ENCODE measurements at places on chromosomes 1 and 21.

GRCh38 chr21:32520875-32521735 is 64.2 kb downstream of the TCP10L start:
- DNase-seq, result no peak

GRCh38 chr1:67393240-67393639 is 37.0 kb downstream of the SERBP1 start:
- no peak for DNase-seq

- DNase-seq, result no peak
These were observed 97.0 kb upstream of the GRIK3 start for GRCh38 chr1:37131281-37131680.

DNA sequence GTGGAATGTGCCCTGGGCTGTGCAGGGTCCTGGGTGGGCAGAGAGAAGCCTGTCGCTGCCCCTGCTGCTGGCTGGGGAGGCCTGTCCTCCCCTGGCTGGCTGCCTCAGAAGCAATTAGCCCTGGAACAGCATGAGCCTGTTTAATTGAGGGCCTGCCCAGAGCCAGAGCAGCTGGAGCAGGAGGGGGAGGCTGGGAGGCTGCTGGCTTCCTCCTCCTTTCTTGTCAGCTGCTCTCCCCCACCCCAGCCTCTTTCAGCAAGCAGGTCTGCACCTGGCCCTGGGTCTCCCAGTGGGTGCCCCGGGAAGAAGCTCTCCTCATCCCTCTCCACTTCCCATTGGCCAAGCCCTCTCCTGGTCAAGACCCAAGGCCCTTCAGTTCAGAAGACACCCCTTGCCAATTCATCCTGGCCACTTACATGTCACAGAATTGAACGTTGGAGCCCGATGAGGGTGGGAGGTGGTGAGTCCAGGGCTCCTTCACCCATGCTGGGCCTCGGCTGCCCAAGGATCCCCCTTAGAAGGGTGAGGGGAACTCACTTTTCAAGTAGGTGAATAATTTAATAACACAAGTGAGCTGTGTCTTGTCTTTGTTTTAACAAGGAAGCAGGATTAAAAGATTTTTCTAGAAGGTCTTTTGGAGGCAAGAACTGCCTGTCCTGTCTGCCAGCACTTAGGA is 13.2 kb downstream of the AMPD2 start:
- DNase-seq, result no peak

- DNase-seq, result no peak
These were observed 133.3 kb downstream of the KCNK2 start for GRCh38 chr1:215215846-215216245.

- DNase-seq, result no peak
These were observed 4.3 kb downstream of the ZNF326 start for GRCh38 chr1:89999208-89999607.

DNA sequence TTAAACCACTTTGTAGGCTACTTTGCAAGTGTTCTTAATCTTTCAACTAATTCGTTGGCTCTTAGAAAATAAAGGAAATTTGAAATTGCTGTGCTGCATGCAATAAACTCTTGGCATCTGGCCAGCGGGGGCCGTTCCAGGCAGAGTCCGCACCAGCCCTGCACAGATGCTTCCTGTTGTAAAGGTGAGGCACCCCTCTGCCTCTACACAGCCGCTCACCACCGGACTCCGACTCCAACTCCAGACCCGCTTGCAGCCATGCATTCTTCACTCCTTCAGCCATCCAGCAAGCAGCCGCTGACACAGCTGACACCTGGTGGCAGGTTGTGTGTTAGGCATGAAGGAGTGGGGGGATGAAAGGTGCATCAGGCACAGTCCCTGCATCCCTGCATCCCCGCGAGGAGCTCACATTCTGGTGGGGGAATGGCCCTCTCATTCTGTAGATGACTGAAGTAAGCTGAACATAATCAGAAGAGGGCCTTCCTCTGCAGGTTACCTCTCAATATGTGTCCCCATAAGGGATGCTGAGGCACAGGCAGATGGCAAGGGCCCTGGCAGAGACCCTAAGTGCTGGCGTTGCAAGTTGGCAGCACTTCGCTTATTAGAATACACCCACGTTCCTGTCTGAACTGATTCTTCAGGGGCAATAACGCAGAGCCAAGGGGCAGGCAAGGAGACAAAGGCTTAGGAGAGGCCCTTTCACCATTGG is 56.8 kb downstream of the GLIS1 start:
- DNase-seq, result peak; percentile 8

GRCh38 chr1:17218939-17219338 is 14.0 kb downstream of the PADI1 start:
- no peak for DNase-seq

DNA sequence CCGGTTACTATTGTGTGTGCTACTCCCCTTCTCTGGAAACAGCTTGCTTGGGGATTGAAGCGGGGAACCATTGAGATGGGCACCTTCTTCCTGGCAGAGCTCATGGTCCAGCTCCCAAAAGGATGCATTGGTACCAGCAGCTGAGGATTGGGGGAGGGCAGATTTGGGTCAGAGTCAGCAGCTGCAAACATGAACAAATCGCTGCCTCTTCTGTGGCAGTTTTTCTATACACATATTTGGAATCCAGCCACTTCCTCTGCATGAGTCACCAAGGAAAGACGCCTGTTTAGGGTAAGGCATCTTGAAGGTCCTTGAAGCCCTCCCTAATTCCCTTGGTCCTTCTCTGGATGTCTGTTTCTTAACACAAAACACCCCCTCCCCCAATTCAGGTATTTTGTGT is 104.7 kb downstream of the DAB1 start:
- no peak for DNase-seq

- no peak for DNase-seq
These were observed 445.7 kb downstream of the AMY1C start for GRCh38 chr1:104195395-104195794.

GRCh38 chr21:31629972-31630711 is 29.4 kb upstream of the SOD1 start:
- no peak for DNase-seq

GRCh38 chr21:17607684-17608083 is 5.0 kb downstream of the BTG3 start:
- DNase-seq, result no peak

GRCh38 chr1:41285818-41286217 is 43.7 kb upstream of the SCMH1 start:
- DNase-seq, result no peak

DNA sequence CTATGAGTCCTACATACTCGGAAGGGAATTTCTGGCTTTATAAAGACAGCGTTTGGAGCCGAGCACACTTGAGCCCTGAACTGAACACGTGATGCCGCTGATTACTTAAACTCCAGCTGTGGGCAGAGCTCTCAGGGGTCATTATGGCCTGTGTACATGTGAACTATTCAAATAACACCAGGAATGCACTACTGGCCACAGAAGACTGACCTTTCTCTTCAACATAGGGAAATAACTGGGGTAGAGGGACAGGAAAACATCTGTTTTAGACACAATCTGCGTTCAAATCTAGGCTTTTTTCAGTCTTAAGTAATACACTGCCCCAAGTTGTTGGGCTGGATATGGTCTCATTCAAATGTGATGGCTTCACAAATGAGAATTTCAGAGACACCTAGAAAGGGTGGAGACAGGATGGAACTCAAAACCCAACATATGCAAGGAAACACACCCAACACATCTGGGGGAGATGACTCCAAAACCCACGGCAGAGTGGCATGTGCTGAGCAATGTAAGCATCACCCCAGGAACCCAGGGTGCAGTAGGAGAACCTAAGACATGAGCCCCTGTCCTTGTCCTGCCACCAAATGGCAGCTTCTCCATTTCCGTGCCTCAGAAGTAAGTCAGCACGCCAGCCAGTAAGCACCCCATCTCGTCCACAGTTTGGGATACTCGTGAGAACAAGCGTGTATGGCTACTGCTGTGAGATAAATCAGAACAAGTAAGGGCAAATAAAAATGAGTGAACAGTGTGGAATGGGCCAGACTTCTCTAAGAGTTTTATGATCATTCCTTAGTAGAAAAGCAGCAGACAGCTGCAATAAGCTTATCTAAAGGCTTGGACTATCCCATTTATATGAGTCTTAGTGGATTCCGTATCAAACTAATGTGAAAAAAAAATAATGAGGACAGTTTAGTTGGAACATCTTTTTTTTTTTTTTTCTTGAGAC is 24.9 kb downstream of the NID1 start:
- no peak for DNase-seq

GRCh38 chr1:20185834-20186782 is at the start of the genes PLA2G2C and UBXN10:
Gene PLA2G2C, minus strand, starts transcription at chr1:20186518. Its CDS starts 9,155 bp downstream, at chr1:20177363.
Gene UBXN10, plus strand, starts transcription at chr1:20186096. Its CDS starts 4,466 bp downstream, at chr1:20190562.
- no peak for DNase-seq

DNA sequence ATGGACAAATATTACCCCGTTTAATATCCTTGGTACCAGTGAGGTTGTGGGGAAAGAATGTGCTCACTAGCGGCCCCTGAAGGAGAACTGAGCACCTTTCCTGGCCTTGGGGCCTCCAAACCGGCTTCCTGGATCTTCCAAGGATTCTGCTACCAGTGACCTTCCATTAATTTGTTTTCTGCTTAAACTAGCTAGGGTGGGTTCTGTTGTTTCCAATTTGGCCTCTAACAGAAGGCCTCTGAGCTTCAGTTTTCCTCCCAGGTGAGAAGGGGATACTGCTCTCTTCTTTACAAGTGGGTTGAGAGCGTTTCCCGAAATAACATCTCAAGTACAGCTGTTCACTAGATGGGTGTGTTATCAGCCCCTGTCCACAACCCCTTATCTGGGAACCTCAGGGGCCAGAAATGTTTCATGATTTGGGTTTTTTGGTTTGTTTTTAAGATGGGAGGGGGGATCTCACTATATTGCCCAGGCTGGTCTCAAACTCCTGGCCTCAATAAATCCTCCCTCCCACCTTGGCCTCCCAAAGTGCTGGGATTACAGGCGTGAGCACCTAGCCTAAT is 16.9 kb upstream of the IFNGR2 start:
- no peak for DNase-seq

DNA sequence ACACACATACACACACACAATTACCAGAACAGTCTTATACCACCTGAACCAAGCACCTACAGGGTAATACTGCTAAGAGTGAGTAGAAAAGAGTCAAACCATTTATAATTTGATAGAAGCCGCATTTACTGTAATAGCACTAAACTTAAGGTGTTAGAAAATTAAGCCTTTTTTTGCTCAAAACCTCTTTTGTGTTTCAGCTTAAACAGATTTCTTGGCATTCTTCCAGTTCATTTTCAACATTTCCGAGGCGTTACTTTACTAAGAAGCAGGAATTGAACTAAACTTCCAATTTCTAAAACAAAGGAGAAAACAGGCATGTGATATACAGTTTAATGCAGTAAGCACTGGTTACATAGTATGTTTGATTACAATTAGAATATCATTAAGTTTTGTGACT is 387.2 kb downstream of the NCAM2 start:
- DNase-seq, result no peak

DNA sequence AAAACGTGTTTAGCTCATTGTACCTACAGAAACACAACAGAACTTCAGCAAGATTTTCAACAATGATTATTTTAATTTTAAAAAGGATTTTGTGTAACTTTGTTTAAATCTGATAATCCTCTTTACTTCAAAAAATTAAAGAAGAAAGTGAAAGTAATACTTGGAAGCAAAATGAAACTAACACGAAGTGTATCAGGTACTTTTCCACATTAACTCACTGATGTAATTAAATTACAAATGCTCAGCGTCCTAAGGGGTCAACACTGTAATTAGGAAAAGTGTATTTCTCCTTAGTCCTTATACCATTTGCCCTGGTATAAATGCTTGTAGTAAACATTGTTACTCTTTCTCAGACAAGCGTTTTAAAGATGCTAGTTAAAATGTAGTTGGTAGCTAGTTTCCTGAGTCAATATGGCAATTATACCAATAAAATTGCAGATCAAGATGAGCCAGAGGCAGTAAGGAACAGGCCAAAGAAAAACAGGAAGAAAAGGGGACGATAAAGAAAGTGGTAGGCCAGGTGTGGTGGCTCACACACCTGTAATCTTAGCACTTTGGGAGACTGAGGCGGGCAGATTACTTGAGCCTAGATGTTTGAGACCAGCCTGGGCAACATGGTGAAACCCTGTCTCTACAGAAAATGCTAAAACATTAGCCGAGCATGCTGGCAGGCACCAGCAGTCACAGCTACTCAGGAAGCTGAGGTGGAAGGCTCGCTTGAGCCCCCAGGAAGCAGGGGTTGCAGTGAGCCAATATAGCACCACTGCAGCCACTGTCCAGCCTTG is 553.0 kb downstream of the SMYD3 start:
- DNase-seq, result no peak

- no peak for DNase-seq
These were observed 9.2 kb downstream of the ABCG1 start for GRCh38 chr21:42227909-42228708.

- no peak for DNase-seq
These were observed 3.4 kb downstream of the PROK1 start for GRCh38 chr1:110454328-110454727.

- no peak for DNase-seq
These were observed 101.9 kb downstream of the PRDM2 start for GRCh38 chr1:13801655-13802486.

- DNase-seq, result no peak
These were observed 14.4 kb downstream of the ZBTB17 start for GRCh38 chr1:15961492-15961891.

GRCh38 chr1:165595246-165595938 is 35.6 kb upstream of the MGST3 start:
- no peak for DNase-seq

GRCh38 chr1:3017440-3018050 is 3.7 kb upstream of the ACTRT2 start:
- no peak for DNase-seq

DNA sequence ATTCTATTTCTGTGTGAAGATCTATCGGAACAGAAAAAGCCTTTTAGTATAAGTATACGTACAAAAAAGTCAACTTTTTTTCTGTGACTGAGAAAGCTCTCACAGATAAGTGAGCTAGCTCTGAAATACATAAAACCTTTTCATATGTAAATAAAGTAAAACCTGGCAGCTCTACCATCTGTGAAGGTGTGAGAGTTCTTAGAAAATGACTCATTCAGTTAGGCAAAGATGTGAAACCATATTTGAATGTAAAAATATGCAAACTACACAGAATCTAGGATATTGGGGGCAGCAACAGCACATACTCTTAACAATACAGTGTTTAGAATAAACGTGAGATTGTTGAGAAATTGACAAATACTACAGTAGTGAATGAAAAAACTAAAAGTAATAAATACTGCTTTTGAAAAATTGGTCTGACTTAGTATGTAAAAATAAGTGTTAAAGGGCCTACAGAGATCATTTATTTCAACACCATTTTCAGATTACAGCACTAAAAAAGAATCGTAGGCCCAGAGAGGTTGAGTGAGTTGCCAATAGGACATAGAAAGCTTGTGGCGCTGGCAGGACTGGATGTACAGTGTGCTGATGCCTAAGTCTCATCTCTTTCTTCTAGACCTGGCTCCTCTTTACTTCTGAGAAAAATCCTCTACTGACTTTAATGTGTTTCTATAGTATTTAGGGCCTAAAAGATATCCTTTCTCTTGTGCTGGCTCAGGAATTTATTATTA is 19.8 kb downstream of the ATP6V1G3 start:
- DNase-seq, result no peak

DNA sequence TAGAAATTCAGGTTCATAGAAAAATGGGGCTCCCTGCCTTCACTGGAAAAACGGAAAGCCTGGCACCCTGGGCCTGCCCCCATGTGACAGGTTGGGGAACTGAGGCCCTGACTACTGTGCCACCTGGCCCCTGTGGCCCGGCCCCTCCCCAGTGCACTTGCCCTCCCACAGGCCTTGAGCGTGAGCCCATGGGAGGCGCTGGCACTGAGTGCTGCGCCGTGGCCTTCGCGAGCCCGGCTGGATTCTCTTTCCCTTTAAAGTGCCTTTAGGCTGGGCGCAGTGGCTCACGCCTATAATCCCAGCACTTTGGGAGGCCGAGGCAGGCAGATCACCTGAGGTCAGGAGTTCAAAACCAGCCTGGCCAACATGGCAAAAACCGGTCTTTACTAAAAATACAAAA is 45.7 kb downstream of the SLC37A1 start:
- DNase-seq, result no peak

- no peak for DNase-seq
These were observed 15.2 kb downstream of the GPR161 start for GRCh38 chr1:168121401-168122011.

- DNase-seq, result no peak
These were observed 116.1 kb downstream of the PSMG1 start for GRCh38 chr21:39066829-39067780.
